Activated CD4-positive, alpha-beta memory T cell treated with anti-CD3 and anti-CD28 coated beads, Interleukin-2, amount 10 ng/mL, durations not matched to agents 7 days and 5 days (primary cell): ENCODE measurements at places on chromosomes 1 and 21.

GRCh38 chr1:22163137-22163536 lies 20.2 kb upstream of the WNT4 start:
- no peak overlapping the region for H3K27ac ChIP-seq
- no peaks in the 10 kb centered on the region for H3K36me3 ChIP-seq
- H3K4me3 ChIP-seq, result no peak overlapping the region
- H3K27me3 ChIP-seq, result peaks cover 2% of the 10 kb centered on the region
- H3K4me1 ChIP-seq, result no peaks in the 10 kb centered on the region

DNA sequence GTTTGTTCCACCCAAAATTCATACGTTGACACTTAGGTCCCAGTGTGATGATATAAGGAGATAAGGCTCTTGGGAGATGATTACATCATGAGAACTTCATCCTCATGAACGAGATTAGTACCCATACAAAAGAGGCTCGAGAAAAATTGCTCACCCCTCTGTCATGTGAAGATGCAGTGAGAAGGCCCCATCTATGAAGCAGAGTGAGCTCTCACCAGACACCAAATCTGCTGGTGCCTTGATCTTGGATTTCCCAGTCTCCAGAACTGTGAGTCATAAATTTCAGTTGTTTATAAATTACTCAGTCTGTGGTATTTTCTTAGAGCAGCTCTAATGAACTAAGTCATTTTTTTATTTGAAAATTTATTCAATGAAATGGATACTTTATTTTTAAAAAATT lies 42.6 kb upstream of the USP25 start:
- no peaks in the 10 kb centered on the region for H3K27me3 ChIP-seq
- H3K36me3 ChIP-seq, result no peaks in the 10 kb centered on the region
- H3K4me3 ChIP-seq, result no peak overlapping the region
- DNase-seq, result no peak
- peaks cover 12% of the 10 kb centered on the region for H3K4me1 ChIP-seq

DNA sequence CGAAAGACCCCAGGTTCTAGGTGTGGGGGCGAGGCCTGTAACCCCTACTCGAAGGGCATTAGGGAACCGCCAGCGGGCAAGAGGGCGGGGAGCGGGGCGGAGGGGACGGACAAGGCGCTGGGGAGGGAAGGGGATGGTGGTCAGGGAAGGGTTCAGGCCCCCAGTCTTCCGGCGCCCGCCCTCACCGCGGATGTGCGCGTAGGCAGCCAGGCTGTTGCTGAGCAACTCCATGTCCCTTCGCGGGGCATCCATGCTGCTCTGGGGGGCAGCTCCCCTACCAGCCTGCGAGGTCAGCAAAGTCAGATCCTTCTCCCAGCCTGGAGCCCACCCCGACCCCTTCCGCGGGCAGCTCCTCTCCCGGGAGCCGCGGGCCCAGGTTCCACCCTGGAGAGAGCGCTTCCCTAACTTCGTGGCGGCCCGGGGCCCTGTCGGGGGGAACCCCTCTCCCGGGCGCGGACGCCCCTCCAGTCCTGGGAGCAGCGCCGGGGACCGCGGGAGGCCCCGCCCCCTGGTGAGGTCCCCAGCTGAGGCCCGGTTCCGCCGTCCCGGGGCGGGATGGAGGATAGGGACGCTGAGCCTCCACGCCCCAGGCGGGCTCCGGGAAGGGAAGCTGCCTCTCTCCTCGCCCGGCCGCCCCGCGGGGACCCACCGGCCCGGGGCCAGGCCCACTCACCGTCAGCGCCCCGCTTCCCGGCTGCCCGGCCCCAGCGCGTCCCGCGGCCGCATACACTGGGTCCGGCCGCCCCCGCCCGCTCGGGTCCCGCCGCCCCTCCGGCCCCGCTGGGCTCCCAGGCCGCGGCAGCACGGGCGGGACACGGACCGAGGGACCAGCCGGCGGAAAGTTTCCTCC lies 434 bp downstream of the EVA1B start:
- H3K36me3 ChIP-seq, result peaks cover 3% of the 10 kb centered on the region
- peak; percentile 59 for DNase-seq
- peaks cover 46% of the 10 kb centered on the region for H3K4me1 ChIP-seq
- peaks cover 7% of the 10 kb centered on the region for H3K27me3 ChIP-seq
- H3K4me3 ChIP-seq, result peak overlapping the region; percentile 70

- H3K36me3 ChIP-seq, result peaks cover 5% of the 10 kb centered on the region
- H3K27me3 ChIP-seq, result peaks cover 26% of the 10 kb centered on the region
- H3K4me3 ChIP-seq, result no peak overlapping the region
- DNase-seq, result no peak
- no peak overlapping the region for H3K27ac ChIP-seq
These were observed 15.8 kb upstream of the CDCA8 start for GRCh38 chr1:37676281-37677142.

GRCh38 chr1:88787023-88787903 lies 103.2 kb downstream of the PKN2 start:
- no peak overlapping the region for H3K27ac ChIP-seq
- DNase-seq, result no peak
- H3K36me3 ChIP-seq, result peaks cover 42% of the 10 kb centered on the region
- peaks cover 6% of the 10 kb centered on the region for H3K4me1 ChIP-seq
- no peaks in the 10 kb centered on the region for H3K27me3 ChIP-seq

DNA sequence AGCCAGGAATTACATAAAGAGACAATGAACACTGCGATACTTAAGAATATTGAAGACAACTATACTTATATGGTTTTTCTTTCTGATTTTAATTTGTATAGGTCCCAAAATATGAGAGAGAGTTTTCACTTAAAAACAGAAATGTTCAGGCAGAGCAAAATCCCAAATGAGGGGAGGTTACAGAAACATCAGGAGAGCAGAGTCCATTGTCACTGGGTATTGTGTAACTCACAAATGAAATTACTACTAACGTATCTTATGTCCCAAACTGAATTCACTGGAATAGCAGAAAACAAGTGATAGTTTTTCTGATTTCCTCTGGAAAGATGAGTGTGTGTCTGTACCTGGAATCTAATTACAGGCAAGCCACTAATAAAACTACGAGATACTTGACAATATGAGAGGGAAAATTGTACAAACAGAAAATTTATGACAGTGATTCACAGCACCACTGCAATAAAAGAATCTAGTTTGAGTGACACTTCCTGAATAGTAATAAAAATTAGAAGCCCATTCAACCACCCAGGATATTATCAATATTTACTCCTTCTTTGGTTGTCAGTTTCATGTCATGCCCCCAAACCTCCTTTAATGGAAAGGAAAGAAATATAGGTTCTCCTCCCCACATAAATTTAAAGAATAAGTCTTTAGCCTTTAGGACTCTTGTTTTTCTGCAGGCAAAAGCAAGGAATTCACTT lies 522.6 kb downstream of the ADGRL2 start:
- H3K36me3 ChIP-seq, result no peaks in the 10 kb centered on the region
- H3K27ac ChIP-seq, result no peak overlapping the region
- no peaks in the 10 kb centered on the region for H3K4me1 ChIP-seq

GRCh38 chr21:45874716-45875415 lies 106.7 kb upstream of the COL6A1 start:
- no peak overlapping the region for H3K4me3 ChIP-seq
- H3K27ac ChIP-seq, result no peak overlapping the region
- H3K27me3 ChIP-seq, result peaks cover 10% of the 10 kb centered on the region
- DNase-seq, result no peak
- H3K36me3 ChIP-seq, result no peaks in the 10 kb centered on the region
- no peaks in the 10 kb centered on the region for H3K4me1 ChIP-seq
